ENCODE measurements at places on chromosomes 1 and 21.

- no peak for DNase-seq
These were observed 316.9 kb downstream of the VAV3 start for GRCh38 chr1:107648071-107648470.

DNA sequence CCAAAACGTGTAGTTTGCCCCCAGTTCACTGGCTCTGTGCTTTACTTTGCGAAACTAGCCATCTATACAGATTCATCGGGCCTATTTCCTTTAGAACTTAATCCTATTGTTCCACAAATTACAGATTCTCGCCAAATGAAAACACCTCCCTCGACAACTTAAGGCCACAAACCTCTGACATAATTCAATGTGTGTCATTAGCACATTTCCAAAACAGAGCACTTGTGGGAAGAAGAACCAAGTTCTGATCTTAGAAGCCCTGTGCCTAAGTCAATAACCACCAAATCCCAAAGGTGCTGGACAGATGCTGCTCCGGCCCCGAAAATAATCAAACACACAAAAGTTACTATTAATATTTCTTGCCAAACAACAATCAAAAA lies 93.9 kb downstream of the SLC45A1 start:
- DNase-seq = no peak

DNA sequence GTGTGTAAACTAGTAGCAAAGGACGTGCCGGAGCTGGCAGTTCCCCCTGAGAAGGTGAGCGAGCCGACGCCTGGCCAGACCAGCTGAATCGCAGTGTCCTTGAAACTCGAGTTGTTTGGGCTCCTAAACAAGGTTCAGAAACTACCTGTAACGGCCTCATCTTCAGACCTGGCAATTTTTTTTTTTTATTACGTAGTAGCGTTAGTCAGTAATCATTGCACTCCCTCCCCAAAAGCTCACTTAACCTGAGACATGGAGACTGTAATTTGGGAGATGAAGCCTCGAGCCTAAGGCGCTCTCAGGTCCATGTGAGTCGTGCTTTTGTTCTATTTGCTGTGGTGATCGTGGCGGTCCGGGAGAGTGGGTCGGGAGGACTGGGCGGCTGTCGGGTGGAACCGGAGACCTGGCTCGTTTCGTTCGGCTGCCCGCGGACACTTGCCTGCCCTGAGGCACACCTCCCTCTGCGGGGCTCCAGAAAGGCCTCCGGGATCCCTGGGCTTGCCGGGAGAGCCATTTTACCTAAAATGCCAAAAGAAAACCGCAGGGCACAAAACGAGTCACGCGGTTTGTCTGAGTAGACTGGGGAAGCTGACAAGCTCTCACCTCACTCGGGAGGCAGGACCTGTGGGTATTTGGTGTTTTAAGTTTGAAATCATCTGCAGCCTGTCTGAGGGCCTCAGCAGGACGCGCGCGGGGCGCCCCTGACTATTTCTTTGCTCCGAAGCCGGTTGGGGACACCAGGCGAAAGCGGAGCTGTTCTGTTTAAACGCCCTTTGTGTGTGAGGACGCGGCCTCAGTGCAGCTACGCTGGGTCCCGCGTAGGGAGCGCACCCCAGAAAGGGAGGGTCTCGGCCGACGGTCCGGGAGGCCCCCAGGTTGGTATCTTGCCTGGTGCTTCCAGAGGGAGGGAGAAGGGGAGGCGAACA lies 722 bp downstream of the LHX8 start:
- DNase-seq = no peak

DNA sequence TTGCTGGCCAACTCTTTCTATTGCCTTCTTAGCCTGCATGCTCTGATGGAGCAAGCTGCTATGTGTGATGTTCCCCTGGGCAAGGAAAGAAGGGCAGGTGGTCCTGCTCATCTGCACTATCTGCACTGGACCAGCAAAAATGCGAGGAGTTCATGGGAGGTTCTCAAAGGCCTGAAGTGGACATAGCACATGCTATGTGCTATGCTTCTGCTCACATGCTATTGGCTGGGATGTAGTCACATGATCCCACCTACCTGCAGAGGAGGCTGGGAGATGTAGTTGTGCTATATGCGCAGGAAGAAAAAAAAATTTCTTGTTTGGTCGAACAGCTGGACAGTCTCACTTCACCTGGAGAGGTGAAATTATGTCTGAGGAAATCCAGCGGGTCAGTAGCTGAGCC lies 587.7 kb downstream of the MATN1 start:
- DNase-seq = no peak

DNA sequence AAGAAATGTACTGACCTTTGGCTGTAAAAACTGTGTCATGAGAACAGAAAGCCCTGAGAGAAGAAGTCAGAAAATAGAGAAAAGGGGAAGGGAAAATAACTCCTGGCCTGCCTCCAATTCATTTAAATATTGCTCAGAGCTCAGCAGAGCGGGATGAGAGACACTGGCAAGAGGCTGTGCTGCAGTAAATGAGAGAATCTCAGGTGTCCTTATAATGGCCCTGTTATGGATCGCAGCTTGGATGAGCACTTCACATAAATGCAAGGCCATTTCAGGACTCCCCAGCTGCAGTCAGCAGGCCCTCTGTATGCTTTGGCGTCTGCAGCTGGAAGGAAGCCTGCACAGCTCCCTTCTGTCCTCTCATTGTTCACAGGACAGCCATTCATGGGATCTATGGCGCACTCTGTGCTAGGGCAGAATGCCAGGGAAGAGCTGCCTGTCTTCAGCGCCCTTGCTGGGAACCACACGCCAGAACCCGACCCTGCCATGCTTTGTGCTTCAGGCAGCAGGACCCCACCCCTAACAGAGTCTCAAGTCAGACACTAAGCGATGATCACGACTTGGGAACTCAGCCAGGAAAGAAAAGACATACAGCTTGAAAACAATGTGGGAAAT lies 20.7 kb upstream of the ABCB10 start:
- DNase-seq = no peak

- no peak for DNase-seq
These were observed 3.3 kb upstream of the S100A3 start for GRCh38 chr1:153552335-153552734.

DNA sequence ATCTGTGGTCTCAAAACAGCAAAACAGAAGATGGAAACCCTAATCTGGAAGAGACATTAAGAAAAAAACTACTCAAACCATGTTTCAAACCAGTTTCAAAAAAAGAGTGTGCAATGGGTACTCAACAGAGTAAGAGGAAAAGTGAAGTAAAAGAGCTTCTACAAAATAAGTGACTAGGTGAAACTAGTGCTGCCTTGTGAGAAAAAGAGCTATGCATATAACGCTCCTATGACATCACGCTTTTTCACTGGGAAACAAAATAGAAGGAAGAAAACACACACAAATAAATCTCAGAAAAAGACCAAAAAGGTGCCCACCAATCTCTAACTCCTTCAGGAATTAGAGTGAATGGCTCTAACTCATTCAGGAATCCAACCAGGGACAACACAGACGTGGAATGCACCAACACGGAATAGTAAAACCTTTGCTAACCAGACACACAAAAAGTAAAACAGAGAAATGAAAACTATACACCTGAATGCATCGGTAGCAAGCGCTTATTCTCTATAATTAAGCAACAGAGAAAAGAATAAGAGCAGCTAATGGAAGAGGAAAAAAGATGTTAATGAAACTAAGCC lies 1.3 kb downstream of the FOXJ3 start:
- DNase-seq = no peak

DNA sequence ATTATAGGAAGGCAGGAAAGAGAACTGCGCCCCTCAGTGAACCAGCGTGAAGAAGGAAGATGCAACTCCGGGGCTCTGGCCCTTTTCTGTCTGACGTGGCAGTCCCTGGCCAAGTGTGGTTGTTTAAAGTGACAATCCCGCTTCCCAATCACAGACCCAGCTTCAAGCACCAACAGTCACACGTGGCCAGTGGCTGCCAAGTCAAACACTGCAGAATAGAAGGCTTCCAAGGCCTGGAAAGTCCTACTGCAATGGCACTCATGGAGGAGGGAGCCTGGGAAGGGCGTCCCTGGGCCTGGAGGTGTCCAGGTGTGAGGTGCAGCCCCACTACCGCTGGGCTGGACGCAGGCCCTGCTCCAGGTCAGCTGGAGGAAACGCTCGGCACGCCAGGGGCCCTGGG lies 143.8 kb downstream of the CASZ1 start:
- DNase-seq = no peak

- no peak for DNase-seq
These were observed 249.2 kb upstream of the PKN2 start for GRCh38 chr1:88434836-88435235.

GRCh38 chr1:183490932-183491331 lies 18.6 kb downstream of the SMG7 start:
- no peak for DNase-seq

- DNase-seq = no peak
These were observed 37.3 kb upstream of the F3 start for GRCh38 chr1:94578856-94579255.

- DNase-seq = no peak
These were observed 79.9 kb upstream of the LYST start for GRCh38 chr1:235946571-235946981.

GRCh38 chr1:208537198-208537597 lies 293.0 kb upstream of the PLXNA2 start:
- DNase-seq = no peak

All from T-helper 2 cell treated with Interferon-gamma antibody and Interleukin-4, amounts not matched to agents 5 μg/mL and 100 μg/mL, for 36 hours (primary cell).